Aorta (tissue), 5 donors: ENCODE measurements at places on chromosomes 6 and 20.

- no peak for DNase-seq
These were observed 183.5 kb upstream of the PCSK2 start for GRCh38 chr20:17043323-17043722.

GRCh38 chr20:8404912-8405635 lies 273.0 kb downstream of the PLCB1 start:
- DNase-seq: no peak

- DNase-seq: no peak
These were observed 8.2 kb downstream of the NCOA7 start for GRCh38 chr6:125798734-125799508.

DNA sequence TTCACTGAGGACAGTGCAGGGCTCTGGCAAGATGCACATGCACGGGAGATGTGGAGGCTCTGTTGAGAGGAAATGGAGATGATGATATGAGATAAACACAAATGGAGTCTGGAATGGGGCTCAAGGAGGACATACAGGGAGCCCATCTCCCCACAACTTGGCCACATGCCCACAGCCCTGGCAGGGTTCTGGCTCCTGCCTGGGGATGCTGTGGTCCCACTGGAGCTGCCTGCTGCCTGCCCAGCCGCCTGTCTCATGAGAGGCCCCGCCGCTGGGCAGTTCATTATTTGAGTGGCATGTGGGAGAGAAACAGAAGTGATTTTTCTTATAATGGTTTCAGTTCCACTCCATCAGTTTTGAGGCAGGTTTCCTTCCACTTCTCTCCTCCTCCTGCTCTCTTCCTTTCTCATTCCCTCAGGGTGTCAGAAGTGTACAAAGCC lies 133.6 kb upstream of the TRAF3IP2 start:
- no peak for DNase-seq

DNA sequence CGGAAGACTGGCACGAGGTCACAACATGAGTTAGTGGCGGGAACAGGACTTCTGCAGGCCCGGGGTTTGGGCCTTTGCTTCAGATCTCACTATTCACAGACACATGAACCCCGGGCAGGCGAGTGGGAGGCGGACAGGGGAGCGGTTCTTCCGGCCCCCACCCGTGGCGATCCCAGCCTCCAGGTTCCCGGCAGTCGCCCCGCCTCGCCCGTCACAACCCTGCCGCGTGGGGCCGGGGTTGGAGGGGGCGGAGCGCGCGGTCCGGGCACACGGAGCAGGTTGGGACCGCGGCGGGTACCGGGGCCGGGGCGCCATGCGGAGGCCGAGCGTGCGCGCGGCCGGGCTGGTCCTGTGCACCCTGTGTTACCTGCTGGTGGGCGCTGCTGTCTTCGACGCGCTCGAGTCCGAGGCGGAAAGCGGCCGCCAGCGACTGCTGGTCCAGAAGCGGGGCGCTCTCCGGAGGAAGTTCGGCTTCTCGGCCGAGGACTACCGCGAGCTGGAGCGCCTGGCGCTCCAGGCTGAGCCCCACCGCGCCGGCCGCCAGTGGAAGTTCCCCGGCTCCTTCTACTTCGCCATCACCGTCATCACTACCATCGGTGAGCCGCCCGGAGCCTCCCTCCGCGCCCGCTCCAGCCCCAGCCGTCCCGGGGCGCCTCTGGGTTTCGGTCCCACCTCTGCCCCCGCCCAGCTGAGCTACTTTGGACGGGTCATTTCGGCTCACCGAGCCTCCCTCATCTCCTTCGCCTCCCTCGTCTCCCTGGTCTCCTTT lies at the start of gene KCNK15:
TSS of gene KCNK15 (plus strand) at position 268 of the 769 bp plus-strand sequence. CDS start at position 314, 46 bp downstream.
- peak; percentile 82 for DNase-seq

GRCh38 chr20:38982291-38982690 lies 20.1 kb downstream of the DHX35 start:
- no peak for DNase-seq

DNA sequence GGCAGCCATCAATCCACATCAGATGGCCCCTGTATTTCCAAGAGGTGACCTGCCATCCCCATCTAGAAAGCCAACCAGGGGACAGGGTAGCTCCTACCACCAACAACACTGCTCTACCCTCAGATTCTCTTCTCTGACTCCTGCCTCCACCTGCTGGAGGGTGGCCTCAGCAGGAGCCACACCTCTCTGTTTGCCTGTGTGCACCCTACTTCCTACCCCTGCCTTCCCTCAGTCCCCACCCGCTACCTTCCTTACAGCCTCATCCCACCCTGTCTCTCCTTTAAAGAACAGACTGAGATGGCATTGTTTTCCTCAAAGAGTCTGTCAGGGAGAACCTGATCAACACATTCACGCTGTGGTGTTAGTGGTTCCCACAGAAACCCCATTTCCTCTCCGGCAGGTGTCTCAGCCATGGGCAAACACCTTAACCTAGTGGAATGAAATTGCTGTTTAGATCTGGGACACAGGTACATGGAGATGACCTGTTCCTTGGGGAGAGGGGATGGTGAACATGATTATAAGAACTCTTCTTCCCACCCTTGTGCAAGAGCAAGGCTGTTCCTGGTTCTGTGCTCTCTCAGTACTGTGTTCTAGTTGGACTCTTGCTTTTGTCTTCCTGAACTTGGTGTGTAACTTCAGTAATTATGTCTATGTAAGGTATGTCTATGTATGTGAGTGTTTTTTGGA lies 1.8 kb downstream of the ENTPD6 start:
- DNase-seq: no peak

DNA sequence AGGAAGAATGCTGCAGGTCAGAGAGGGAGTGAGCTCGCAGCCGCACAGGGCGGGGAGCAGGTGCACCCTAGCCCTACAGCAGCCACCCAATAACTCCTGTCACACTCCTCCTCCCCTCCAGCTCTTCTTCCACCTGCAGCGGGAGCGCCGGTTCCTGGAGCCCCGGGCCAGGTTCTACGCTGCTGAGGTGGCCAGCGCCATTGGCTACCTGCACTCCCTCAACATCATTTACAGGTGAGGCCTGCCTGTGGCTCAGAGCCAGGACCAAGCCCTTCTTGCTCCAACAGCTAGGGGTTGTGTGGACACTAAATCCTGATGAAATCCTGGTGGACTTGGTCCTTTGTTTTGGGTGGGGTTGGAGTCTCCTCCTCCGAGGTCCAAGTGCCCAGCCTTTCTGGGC lies 11.7 kb downstream of the SGK2 start:
- DNase-seq: no peak

- DNase-seq: no peak
These were observed 168.9 kb downstream of the ATXN1 start for GRCh38 chr6:16592223-16592911.
